Inflammatory macrophage treated with lipopolysaccharide for 4 hours (primary cell): ENCODE measurements at places on chromosomes 3 and 15.

GRCh38 chr3:72306800-72307341, 521.9 kb upstream of the PROK2 start:
- no peak for DNase-seq

DNA sequence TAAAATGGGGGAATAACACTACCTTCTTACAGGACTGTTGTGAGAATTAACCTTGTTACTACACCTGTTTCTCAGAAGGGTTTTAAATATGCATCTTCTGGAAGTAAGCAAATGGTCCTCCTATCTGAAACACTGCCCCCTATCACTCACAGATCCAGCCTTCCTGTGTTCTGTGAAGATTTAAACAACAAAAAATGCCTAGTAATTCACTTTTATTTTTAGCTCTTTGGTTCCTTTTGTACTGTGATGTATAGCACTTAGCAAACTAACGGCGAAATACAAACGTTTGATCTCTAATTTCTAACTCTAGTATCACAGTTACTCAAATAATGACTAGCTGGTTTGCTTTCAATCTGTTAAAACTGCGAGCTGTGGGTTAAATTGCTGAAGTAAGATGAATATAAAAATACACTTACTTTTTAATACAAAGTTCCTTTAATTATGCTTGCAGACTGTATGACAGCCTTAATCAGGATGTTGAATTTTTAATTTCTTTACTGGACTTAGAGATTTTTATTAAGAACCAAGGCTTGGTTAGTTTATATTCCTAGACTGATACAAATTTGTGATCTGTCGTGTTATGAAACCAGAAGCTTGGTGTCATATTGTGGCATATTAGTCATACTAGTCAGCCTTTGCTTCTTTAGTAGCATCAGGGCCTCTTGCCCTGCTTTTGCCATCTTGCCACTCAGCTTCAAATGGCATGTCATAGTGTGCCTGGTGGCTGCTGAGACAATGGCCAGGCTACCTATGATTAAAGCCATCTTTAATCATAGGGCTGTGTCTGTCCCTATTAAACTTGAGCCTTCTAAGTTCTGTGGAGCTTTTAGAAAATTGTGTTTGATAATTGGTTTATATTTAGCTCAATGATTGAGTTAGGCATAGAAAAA, 9.2 kb downstream of the EIF3J start:
- peak; percentile 77 for DNase-seq

GRCh38 chr15:65954289-65954741, 85.0 kb downstream of the RAB11A start:
- DNase-seq, result no peak

DNA sequence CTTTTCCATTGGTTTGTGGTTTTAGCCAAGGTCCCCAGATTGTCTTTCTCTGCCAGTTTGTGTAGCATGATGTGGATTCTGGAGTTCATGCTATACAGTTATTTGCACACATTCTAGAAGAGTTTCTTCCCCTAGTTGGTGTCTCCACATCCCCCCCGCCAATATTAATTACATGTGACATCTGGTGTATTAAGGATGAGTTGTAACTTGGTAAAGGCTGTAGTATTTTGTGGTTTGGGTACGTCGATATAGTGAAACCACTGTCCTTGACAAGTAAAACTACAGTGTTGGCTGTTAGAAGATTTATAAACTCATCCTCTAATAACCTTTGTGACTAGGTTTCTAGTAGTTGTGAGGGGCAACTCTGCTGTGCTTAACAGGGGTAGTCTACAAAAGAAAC, 23.7 kb upstream of the P4HTM start:
- DNase-seq, result no peak

DNA sequence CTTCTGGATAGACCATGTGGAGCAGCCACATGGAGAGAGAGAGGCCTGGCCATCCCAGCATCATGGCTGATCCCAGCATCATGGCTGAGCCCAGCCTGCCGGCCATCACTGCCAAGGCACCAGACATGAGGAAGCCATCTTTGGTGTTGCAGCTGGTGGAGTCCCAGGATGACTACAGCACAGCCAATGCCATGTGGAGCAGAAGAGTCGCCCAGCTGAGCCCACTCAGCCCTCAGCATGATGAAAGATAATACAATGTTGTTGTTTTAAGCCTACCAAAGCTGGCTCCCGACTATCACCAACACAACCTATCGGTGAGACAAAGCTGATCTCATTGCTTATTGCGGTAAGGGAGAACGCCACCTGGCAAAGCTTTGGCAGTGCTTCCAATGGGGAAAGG, 18.4 kb downstream of the HES1 start:
- DNase-seq, result no peak

GRCh38 chr3:101091489-101091888, 98.3 kb upstream of the ABI3BP start:
- DNase-seq, result no peak

DNA sequence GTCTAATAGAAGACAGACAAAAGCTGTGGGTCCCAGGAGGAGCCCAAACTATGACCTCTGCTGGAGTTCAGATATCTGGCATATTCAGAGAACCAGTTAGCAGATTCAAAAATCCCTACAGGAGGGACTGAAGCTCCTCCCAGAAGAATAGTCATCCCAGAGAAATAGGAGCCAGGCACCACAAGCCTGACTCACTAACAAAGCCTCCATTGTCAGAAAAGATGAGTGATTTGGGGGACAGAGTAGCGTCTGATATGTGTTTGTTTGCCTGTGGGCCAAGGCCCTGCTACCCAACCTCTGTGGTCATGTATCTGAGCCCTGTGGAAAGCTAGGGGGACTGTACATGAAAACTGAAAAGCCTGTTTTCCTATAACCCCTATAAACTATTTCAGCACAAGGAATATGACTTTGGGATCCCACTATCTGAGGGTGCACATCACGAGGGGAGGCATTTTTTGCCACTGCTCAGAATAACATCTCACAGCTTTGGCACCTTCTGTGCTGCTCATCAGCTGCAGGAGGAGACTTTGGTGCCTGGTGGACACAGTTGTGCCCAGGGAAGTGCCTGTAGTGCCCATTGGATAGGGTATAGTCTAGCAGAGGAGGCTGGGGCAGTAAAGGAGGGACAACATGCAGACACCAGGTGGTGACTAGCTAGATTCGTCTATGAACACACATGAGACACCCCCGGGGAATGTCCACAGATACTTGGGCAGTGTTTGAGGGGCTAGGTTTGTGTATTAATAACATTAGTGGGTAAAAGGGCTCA, 9.7 kb upstream of the LARP6 start:
- no peak for DNase-seq

DNA sequence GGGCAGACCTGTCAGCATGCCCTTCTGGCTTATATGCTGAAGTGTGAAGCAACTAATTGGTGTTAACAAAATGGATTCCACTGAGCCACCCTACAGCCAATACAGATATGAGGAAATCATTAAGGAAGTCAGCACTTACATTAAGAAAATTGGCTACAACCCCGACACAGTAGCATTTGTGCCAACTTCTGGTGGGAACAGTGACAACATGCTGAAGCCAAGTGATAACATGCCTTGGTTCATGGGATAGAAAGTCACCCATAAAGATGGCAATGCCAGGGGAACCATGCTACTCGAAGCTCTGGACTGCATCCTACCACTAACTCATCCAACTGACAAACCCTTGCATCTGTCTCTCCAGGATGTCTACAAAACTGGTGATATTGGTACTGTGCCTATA, 9.4 kb downstream of the PIK3CB start:
- no peak for DNase-seq

GRCh38 chr3:69305011-69305410, 80.9 kb downstream of the FRMD4B start:
- no peak for DNase-seq

DNA sequence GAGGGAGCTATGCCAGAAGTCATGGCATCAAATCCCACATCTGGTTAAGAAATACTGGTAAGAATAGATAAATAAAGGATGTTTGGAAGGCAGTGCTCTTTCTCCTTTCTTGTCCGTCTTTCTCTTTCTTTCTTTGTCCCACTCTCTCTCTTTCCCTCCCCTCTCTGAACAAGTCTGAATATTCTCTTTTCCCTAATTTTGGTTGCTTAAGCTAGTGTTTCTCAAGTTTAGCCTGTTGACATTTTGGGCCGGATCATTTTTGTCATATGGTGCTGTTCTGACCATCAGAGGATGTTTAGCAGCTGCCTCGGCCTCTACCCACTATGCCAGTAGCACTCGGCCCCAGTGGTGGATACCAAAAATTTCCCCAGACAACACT, 405.3 kb upstream of the C2CD4B start:
- no peak for DNase-seq
